Urinary bladder (tissue), 4 donors: ENCODE measurements at places on chromosomes 2 and 18. TPM values are rescaled to one million over a fixed set of nuclear protein-coding genes. Genes with fewer than 3 reads are reported as not detected.

GRCh38 chr2:181314551-181314950 lies 142.6 kb upstream of the ITGA4 start:
- DNase-seq, result no peak

- no peak for DNase-seq
These were observed 21.8 kb upstream of the RAB27B start for GRCh38 chr18:54806526-54806925.

DNA sequence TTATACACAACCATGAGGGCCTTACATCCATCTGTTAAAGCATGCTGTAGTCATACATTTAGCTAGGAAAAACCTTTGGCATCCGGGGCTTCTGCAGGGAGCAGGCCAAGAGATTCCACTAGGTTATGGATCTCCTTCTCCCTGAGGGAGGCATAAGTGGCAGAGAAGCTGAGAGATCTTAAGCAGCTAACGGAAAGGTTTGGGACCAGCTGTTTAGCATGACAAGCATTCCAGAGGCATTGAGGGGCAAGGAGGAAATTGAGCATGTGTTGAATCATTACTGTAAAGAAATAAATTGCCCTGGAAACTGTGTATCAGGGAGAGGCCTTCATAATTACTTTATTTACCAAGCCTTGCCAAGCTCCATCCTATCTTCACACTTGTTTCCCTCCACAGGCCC lies 643.1 kb downstream of the CNTNAP5 start:
- no peak for DNase-seq

DNA sequence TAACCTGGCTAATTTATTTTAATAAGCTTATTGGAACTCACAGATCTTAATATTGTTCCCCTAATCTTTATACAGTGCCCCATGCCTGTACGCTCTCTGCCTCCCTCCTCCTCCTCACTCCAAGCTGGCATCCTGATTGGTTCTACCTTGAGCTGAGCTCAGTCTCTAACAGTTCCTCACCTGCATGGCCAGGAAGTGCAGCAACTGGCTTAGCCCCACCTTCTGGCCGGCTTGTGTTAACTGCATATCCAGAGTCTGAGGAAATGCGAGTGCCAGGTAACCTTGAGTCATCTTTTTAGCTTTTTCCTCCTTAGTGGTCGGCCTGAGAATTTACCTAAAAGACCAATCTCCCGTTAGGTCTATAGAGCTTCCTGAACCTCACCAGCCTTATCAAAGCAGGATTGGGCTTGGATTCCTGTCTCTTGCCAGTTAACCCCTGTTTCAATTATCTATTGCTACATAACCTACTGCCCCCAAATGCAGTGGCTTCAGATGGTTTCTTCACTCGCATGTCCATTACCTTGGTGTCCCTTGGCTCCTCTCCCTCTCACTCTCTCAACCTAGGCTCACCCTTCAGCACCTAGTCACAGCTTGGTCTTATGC lies 89.5 kb upstream of the STK39 start:
- DNase-seq, result no peak

- no peak for DNase-seq
These were observed 352.1 kb downstream of the RND3 start for GRCh38 chr2:150135223-150135883.

DNA sequence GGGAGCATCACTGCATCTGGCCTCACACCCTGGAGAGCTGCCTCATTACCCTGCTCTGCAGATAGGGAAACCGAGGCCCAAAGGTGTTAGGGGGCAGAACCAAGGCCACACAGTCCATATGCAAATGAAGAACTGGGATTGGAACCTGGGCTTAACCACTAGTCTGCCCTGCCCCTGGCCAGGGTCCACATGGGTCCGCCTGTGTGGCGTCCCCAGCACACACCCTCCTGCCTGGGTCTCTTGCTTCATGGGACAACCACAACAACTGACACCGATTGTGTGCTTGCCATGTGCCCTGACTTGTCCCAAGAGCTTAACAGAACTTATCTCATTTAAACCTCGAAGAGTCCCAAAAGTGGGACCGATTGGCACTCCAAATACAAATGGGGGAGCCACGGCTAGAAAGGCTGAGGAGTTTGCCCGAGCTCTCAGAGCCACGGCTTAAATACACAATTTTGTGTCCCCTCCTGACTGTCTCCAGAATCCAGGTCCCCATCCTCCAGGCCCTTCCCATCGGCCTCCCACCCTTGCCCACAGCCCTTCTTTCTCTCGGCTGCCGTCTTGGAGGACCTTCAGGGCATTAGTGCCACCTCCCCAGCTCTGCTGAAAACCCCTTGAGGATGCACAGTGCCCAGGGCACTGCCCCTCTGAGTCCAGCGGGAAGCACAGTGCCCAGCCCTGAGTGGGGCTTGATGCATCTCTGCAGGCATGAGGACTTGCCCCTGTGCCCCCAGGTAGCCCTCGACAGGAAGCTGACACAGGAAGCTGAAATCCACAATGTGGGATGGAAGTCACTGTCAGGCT lies 5.8 kb upstream of the DUSP2 start:
- DNase-seq, result no peak

- no peak for DNase-seq
These were observed 222.4 kb upstream of the RBBP8 start for GRCh38 chr18:22710673-22711191.

- DNase-seq, result no peak
These were observed 1.3 kb downstream of the EML6 start for GRCh38 chr2:54724560-54725342.

- DNase-seq, result no peak
These were observed 223.8 kb downstream of the ATAD2B start for GRCh38 chr2:23703037-23703582.

GRCh38 chr2:113138428-113139322 lies 11.3 kb downstream of the IL1RN start:
- DNase-seq, result peak; percentile 53

Gene WIPF1
- 45.0 TPM for polyA plus RNA-seq

Gene SKOR2
- polyA plus RNA-seq, result not detected

Gene LYPD6B
- 5.3 TPM for polyA plus RNA-seq

Gene CFAP221
- polyA plus RNA-seq, result 0.09 TPM
